Activated naive CD4-positive, alpha-beta T cell treated with anti-CD3 and anti-CD28 coated beads, Interleukin-2, amount 10 ng/mL, durations not matched to agents 7 days and 5 days (primary cell): ENCODE measurements at places on chromosomes 5 and 9.

DNA sequence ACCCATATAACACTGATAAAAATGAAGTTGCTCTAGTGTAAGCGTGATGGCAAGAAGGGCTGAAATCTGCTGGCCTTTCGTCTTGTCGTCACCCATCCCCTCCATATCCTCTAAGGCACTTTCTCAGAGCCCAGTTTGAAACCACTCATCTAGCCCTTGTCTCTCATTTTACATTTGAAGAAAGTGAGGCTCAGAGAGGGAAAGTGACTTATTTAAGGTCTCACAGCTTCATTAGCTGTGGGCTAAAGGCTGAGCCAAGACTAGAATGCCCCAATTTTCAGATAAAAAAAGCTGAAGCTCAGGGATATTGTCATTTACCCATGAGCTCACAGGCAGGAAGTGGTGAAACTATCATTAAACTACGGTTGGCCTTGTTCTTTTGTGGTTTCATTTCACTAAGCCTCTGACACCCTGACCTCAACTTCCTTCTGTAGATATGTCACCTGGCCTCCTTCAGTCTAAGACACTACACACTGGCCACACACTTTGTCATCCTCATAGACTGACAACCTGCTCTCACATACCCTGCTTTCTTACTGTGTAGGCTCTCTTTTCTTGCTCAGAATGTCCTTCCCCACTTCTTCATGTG lies 176.7 kb upstream of the DMAC1 start:
- peak; percentile 69 for DNase-seq

- DNase-seq: no peak
Measured at GRCh38 chr5:13991365-13991764, 46.9 kb upstream of the DNAH5 start.

DNA sequence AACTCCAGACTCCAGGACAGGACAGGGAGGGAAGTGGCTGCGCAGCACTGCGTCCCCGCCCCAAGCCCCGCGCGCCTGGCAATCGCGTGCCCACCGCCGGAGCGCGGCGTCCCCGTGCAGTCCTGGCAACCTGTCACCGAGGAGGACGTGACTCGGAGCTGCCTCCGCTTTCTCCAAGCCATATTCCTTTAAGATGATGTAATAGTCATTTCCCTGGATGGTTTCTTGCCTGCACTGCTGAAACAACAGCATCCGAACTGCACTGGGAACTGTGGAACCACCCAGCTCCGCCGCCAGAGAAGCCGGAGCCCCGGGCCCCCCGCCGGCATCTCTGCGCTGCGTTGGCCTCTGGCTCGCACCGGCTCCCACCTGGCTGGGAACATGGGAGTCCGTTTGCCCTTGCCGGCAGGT lies 34.5 kb downstream of the KCTD16 start:
- no peak for DNase-seq

- DNase-seq: no peak
Measured at GRCh38 chr5:151270599-151270998, 17.6 kb downstream of the GM2A start.
